Motor neuron (in vitro differentiated cells): ENCODE measurements at places on chromosomes 6 and 20.

GRCh38 chr6:7640607-7641577 is 50.9 kb downstream of the SNRNP48 start:
- no peak for ATAC-seq

DNA sequence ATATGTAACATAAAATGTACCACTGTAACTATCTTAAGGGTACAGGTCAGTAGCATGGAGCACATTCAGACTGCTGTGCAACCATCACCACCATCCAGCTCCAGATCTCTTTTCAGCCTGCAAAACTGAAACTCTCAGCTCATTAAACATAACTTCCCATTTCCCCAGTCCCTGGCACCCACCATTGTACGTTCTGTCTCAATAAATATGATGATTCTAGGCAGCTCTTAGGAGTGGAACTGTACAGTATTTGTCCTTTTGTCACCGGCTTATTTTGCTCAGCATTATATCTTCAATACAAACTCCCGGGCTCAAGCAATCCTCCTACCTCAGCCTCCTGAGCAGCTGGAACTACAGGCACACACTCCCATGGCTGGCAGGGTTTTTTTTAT is 1.5 kb downstream of the ZC3H12D start:
- ATAC-seq, result no peak

- peak; percentile 9 for ATAC-seq
Measured at GRCh38 chr6:166516251-166516884, 70.1 kb downstream of the RAMACL start.

DNA sequence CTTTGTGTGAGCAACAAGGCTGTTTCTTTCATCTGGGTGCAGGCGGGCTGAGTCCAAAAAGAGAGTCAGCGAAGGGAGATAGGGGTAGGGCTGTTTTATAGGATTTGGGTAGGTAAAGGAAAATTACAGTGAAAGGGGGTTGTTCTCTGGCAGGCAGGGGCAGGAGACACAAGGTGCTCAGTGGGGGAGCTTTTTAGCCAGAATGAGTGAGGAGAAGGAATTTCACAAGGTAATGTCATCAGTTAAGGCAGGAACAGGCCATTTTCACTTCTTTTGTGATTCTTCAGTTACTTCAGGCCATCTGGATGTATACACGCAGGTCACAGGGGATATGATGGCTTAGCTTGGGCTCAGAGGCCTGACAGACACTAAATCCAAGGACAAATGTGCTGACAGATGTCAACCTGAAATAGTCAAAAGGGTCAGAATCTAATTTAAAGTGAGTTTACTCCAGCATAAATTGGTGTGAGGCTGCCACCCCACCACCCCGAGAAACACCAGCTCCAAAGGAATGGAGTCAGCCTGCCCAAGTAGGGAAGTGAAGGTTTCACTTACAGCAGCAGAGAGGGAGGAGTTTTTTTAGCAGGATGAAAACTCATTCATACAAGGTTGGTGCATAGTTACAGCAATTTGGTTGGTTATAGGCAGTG is 560.0 kb upstream of the CDH4 start:
- no peak for ATAC-seq

- ATAC-seq, result no peak
Measured at GRCh38 chr20:12371990-12372389, 454.3 kb downstream of the BTBD3 start.

DNA sequence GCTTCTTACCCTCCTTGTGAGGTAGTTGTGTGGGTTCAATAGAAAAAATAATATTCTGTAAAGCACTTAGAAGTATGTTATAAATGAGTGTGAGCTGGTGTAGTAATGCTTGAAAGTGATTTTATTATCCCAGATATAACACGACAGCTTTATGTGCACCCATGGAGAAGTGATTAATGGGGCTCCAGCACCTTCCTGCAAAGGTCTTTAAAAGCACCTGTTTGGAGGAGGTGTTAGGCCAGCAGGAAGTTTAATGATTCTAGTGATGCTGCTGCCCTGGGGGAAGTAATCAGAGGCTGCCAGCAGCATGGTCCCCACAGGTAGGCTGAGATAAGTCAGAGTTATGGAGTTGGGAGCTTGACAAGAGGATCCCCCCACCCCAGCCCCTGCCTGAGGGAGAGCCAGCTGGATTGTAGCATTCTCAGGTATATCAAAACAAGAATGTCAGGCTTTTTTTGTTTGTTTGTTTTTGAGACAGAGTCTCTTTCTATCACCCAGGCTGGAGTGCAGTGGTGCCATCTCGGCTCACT is 166.3 kb downstream of the PHACTR1 start:
- ATAC-seq, result no peak

- no peak for ATAC-seq
Measured at GRCh38 chr6:34070315-34071135, 75.4 kb downstream of the GRM4 start.

GRCh38 chr6:57423468-57423867 is 106.0 kb downstream of the PRIM2 start:
- ATAC-seq, result no peak

GRCh38 chr20:35994994-35995453 is 26.6 kb downstream of the CNBD2 start:
- ATAC-seq, result peak; percentile 91

DNA sequence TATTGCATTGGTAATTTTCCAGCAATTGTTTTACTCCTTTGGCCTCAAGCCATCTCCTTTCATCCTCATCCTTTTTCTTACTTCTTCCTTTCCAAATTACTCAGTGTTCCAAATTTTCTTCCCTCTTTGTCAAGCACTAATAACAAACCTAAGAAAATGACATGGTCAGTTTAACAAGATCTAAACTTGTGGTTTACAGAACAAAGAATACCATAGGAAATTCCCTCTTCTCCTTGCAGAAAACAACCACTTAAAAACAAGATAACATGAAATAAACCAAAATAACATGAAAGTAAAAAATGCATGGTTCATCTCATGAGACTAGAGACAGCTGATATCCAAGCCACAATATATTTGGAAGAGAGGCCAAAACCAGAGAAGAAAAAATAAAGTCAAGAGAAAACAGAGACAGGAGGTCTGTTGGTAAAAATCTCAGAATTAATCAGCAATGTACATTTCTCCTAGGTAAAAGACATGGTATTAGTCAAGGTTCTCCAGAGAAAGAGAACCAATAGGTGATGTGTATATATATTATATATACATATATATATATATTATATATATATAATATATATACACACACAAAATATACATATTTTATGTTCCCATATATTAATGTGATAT is 51.0 kb upstream of the SENP6 start:
- no peak for ATAC-seq

- peak; percentile 43 for ATAC-seq
Measured at GRCh38 chr6:139186242-139186641, 51.4 kb downstream of the HECA start.

DNA sequence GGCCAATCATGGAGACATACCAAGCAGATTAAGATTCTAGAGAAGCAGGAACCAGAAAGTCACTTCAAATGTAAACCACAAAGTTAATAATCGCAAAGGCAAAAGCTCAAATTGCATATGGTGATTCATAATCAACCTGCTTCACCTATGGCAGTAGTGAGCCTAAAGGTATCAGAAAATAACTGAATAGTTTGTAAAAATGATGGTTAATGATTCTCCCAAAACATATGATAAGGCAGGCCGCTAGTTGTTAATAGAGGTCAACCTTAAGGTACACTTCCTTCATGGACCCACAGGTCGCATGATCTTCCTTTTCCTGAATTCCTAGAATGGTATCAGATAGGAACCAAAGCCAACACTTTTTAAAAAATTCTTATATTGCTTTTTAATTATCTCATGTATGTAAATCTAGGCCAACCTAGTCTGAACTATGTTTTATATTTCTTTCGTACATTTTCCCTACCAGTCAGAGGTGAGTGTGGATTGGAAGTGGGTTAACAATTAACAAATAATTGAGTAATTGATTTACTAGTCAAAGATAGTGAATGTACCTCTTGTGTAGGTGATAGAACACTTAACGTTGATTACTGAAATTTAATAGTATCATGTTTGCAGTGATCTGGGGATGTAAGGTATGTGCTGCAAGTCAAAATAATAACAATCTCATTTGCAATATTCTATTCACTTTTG is 16.4 kb downstream of the TAAR2 start:
- no peak for ATAC-seq

- ATAC-seq, result peak; percentile 95
Measured at GRCh38 chr6:160160450-160160849, 38.8 kb downstream of the SLC22A1 start.
